ENCODE measurements at places on chromosomes 1 and 21.

DNA sequence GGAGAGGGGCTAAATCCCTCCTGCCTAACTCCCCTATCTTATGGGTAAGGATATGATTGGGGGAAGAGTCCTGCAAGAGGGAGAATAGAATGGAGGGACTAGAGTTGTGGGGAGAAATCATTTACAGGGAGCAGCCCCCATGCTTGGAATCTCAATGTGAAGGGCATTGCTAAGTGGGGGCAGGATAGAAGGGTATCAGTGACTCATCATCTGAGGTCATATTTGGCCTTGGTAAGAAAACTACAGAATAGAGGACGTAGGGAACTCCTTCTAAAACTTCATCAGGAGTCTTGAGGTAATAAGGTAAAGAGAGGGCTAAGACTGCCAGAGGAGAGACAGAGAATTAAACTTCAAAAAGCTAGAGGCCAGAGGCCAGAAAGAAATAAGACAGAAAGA, 487 bp downstream of the HJV start:
- no peak overlapping the region for H3K4me3 ChIP-seq
- DNase-seq, result no peak
- no peaks in the 10 kb centered on the region for H3K36me3 ChIP-seq
- H3K4me1 ChIP-seq, result peaks cover 11% of the 10 kb centered on the region
- peaks cover 5% of the 10 kb centered on the region for H3K27me3 ChIP-seq

DNA sequence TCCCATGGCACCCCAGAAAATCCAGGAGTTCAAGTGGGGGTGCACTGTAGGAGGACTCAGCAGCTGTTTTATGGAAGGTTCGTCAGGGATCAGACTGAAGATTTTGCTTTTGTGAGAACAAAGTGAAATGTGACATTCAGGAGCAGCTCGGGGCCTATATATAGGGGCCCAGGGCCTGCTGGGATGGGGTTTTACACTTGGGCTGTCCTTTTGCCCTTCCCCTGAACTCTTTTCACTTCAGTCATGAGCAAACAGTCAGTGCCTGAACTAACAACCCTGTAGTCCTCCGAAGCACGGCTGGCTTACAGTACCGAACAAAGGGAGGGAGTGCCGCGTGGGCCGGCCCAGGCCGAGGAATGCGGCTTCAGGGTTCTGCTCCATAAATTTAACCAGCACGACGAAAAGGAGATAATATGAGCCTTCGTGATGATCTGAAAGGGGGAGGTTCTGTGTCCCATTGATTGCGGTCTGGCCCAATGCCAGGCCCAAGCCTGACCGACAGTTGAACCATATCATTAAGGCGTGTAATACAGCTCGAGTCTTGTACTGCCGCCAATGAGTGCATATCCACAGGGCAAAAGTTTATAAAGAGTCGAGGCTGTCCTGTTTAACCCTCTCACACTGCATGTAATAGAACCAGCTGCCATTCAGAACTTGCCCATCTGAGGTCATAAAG, 139.9 kb downstream of the DHRS3 start:
- peak overlapping the region; percentile 91 for H3K27ac ChIP-seq
- H3K4me1 ChIP-seq, result peaks cover 68% of the 10 kb centered on the region
- H3K36me3 ChIP-seq, result peaks cover 4% of the 10 kb centered on the region
- DNase-seq, result peak; percentile 42
- H3K4me3 ChIP-seq, result no peak overlapping the region

GRCh38 chr1:22969304-22969709, 3.4 kb downstream of the LACTBL1 start:
- H3K4me1 ChIP-seq, result peaks cover 13% of the 10 kb centered on the region
- H3K4me3 ChIP-seq, result no peak overlapping the region
- no peaks in the 10 kb centered on the region for H3K36me3 ChIP-seq

DNA sequence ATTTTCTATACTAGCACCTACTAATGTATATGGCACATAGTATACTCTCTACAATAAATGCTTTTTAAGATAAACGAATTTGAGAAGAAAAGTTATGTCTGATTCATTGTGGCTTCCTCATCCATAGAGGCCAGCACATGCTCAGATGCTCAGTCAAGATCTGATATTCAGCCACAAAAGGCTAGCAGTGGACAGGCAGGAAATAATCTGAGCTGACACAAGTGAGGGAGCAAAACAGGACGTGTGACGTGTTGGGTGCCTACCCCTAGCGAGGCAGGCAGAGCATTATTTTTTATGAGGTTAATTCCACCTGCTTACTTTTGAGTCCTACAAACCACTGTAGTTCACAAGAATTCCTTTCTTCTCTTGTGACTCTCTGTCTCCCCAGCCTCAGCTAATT, 550.9 kb downstream of the SMYD3 start:
- no peaks in the 10 kb centered on the region for H3K36me3 ChIP-seq
- H3K4me1 ChIP-seq, result peaks cover 6% of the 10 kb centered on the region
- H3K4me3 ChIP-seq, result no peak overlapping the region

- peaks cover 11% of the 10 kb centered on the region for H3K4me1 ChIP-seq
- no peaks in the 10 kb centered on the region for H3K27me3 ChIP-seq
- H3K36me3 ChIP-seq, result peaks cover 21% of the 10 kb centered on the region
- no peak overlapping the region for H3K4me3 ChIP-seq
Observed at GRCh38 chr1:204400882-204401510, 10.6 kb downstream of the PPP1R15B start.
